ENCODE measurements at places on chromosomes 12 and 14.

GRCh38 chr12:50061946-50062686 is 4.7 kb downstream of the ASIC1 start:
- DNase-seq, result no peak

GRCh38 chr12:90936230-90937005 is 18.6 kb downstream of the CCER1 start:
- DNase-seq, result no peak

DNA sequence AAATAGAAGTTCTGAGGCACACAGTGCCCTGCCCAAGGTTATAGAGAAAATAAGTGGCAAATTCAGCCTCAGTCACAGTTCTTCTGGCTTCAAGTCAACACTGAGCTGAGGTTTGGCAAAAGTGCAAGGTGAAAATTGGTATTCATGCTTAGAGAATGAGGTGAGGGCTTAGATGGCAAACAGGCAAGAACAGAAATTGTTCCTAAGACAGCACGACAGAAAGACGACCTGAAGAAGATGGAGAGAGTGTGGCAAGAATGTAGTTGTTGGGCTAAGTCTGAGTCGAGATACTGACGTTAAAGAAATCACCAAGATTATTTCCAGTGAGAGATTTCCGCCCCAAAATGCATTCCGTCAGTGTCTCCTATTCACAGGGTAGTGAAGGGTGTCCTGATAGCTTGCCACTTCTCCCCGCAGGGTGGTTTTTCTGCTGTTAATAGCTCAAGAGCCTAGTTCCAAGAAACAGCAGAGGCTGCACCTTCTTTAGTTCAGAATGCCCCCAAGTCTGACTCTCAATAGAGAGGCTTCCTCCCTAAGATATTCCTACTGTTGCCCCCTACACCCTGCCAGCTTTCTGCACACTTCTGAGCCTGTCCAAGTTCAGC is 260.8 kb upstream of the AMIGO2 start:
- DNase-seq, result no peak

DNA sequence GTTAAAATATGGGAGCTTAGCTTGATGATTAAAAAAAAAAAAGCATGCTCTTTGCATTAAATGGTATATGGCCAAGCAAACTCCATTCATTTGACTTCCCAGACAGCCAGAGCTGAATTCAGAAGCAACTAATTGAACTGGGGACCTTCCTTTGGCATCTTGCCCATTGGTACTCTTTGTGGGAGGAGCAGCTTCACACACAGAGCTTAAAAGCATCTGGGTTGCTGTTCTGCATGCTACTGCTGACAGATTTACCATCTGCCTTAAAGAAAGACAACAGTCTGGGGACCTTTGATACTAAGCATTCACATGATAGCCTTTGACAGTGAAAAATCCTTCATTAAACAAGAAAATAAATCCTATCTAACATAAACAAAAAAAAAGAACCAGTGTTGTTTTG is 977.9 kb downstream of the TMTC2 start:
- DNase-seq, result no peak

DNA sequence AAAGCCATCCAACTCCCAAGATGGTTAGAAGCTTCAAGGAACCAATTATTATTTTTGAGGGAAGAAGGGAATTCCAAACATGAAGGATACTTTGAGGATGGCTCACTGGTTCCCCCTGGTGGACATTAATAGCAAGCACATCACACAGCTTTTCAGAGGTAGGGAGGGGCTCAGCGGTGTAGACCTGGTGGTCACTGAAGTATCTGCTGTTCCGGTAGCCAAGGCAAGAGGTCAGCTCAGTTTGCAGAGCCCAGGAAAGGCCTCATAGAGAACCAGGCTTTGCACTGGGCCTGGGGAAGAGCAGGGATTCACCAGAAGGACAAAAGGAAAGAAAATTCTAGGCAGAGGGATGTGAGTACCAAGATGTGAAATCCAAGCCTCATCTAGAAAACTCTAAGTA is 118.7 kb downstream of the KSR2 start:
- no peak for DNase-seq

GRCh38 chr12:87198181-87198580 is 831.0 kb downstream of the C12orf50 start:
- DNase-seq, result no peak

- no peak for DNase-seq
These were observed 768 bp downstream of the PTPN11 start for GRCh38 chr12:112419297-112420133.

DNA sequence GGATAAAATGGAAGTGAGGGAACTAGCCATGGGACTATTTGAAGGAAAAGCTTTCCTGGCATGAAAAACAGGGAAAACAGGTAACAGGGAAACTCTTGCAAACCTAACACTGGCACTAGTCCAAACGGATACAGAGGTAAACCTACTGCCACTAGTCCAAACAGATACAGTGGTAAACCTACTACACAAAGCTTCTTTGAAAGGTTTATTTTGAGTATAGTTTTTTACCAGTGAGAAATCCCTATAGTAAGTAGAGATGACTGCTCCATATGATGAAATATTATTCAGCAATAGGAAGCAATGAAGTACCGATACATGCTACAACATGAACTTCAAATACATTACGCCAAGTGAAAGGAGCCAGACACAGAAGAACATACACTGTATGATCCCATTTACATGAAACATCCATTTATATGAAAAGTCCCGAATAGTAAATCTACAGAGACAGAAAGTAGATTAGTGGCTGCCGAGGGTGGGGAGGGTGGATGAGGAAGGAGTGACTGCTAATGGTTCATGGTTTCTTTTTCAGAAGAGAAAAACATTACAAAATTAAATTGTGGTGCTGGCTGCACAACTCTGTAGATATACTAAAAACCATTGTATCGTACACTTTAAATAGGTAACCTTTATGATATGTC is 25.5 kb downstream of the SPTLC2 start:
- DNase-seq, result no peak

GRCh38 chr12:52440821-52441319 is 6.7 kb upstream of the KRT75 start:
- DNase-seq, result no peak
